SK-MEL-5 (cell line): ENCODE measurements at places on chromosomes 6 and 20.

DNA sequence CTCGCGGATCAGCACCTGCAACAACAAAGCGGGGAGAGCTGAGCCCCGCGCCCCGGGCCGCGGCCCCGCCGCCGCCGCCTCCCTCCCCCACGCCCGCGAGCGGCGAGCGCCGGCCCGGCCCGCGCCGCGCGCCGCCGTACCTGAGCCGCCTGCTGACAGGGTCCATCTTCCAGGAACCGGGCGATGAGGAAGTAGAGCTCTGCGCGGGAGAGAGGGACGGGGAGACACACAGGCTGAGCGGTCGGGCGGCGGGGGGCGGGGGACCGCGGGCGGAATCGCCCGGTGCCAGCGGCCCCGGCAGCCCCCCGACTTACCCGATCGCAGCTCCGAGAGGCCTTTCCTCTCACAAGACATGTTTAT is 359 bp downstream of the PHIP start:
- DNase-seq, result no peak

DNA sequence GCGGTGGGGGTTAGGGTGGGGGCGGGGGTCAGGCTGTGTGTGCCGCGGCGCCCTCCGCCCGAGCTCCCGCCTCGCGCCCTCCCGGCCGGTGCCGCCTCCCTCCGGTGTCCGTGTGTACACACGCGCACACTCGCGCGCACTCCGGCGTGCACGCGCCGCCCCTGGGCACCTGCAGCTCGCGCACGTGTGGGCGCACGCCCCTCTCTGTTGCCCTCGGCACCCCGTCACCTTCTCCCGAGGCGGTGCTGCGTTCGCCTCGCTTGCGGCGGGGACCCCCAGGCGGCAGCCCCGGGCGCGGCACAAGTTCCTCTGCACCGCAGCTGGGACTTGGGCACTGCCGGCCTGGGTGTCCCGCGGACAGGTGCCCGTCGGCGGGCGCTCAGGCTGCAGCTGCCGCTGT is 525 bp downstream of the MACROD2 start:
- DNase-seq, result peak; percentile 18

DNA sequence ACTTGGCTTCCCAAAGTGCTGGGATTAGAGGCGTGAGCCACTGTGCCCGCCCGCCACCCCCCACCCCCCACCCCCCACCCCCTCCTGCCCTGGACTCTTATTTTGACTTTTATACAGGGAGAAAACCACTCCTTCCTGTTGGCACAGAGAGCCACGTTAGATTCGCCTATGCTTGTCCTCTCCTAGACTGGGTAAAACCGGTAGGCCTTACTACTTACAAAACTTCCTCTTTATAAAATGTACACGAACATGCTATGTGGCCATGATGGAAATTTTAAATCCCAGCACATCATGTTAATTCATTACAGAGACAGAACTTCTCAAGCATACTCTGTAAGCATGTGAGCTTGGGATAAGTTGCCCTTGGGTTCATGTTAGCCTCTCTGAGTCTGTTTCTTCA is 124.2 kb downstream of the SLC24A3 start:
- no peak for DNase-seq

DNA sequence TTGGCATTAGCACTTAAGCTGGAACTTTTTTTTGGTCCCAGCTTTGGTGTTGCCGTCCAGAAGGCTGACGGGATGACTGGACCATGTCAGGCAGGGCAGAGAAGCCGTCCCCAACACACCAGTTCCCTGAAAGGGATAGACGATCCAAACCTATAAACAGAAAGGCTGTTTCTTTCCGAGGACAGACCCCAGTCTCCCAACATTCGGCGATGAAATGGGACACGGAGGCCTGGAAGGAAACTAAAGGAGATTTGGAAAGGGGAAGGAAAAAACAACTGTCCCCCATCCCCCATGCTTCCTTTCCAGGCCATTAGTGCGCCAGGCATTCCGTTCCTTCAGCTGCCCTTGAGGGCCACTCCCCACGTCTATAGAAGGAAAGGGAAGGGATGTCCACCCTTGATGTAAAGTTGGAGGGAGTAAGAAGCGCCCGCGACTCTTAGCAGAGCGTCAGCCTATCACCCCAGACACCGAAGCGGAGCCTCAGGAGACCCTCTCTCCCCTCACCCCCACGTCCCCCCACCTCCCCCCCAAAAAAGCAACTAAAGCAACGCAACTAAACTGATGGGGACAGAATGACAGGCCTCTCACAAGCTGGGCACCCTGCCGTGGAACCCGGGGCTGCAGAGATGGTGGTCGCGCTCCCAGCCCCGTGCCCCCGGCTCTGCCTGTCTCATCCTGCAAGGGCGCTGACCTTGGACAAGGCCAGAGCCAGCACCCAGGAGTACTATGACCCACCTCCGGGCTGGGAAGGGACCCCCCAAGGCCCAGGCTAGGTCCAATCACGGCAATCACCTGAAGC is 638 bp downstream of the BLCAP start:
- peak; percentile 34 for DNase-seq

DNA sequence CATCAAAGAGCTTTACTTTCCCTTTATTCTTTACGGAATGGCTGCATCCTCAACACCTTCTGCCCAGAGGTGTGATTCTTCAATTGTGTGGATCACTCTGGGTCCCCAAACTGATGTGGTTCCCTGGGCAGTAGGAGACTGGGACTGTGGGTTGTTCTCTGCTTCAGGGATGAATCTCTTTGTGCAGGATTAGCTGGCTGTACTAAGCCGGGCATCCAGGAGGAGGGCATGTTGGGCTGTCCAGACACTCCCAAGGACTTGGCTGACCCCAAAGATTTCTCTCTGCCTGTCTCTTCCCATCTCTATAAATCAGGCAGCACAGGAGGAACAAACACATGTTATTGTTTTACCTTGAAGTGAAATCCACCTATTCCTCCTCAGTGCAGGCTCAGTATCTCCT is 15.3 kb downstream of the FARS2 start:
- no peak for DNase-seq

DNA sequence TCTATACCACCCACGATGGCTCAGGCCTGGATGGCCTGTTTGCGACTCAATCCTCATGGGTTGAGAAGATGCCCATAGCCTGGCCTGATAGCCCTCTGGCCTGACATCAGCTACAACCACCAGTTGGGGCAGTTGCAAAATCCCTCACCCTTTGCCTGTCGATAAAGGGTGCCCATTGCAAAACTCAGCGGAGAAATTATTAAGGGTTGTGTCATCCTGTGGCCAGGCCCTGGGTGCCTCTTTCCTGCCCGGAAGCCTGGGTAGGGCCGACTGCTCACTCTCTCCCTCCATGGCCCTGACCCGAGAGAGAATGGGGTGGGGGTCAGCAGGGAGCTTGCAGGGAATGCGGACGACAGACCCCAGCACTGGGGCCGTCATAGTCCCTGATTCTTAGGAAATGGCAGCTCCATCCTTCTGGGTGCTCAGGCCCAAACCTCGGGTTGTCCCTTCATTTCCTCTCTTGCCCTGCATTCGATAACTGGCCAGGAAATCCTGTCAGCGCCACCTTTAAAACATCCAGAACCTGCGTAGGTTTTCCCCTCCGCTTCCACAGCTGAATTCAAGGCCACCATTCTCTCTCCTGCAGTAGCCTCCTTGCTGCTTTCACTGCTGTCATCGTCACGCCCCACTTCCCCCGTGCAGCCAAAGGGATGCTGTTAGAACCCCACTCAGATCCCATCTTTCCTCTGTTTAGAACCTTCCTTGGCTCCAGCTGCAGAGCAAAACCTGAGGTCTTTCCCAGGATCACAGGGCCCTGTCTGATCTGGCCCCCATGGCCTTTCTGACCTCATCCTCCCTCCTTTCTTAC is 31.1 kb downstream of the CEBPB start:
- no peak for DNase-seq

GRCh38 chr6:21354805-21355238 is 238.7 kb upstream of the SOX4 start:
- DNase-seq, result peak; percentile 59

- no peak for DNase-seq
Measured at GRCh38 chr20:48024539-48024938, 239.3 kb upstream of the SULF2 start.

DNA sequence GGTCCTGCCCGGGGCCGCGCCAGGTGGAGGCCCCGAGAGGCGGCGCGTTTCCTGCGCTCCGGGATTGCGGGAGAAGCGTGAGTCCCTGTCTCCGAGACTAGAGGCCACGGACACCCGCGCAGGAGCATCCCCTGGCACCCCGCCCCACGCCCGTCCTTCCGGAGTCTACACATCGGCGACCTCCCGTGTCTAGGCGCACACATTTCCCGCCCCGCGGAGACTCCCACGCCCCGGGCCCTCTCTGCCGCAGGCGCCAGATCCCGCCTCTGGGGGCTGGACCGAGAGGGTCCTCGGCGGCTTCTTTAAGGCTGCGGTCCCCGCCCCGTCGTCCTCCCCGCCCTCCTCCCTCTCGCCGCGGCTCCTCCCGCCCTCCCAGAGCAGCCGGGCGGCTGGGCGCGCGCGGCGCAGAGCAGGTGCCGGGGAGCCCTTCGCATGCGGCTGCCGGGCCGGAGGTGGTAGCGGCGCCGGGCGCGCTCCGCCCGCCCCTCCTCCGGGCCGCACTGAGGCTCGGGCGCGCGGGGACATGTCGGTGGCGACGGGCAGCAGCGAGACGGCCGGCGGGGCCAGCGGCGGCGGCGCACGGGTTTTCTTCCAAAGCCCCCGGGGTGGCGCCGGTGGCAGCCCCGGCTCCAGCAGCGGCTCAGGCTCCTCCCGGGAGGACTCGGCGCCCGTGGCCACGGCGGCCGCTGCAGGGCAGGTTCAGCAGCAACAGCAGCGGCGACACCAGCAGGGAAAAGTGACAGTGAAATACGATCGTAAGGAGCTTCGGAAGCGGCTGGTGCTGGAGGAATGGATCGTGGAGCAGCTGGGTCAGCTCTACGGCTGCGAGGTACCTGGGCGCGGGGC is at the start of gene PPP1R14C:
Gene PPP1R14C, plus strand, starts transcription at position 375 of the 846 bp plus-strand sequence. Its CDS starts 149 bp downstream, at position 524.
- no peak for DNase-seq

DNA sequence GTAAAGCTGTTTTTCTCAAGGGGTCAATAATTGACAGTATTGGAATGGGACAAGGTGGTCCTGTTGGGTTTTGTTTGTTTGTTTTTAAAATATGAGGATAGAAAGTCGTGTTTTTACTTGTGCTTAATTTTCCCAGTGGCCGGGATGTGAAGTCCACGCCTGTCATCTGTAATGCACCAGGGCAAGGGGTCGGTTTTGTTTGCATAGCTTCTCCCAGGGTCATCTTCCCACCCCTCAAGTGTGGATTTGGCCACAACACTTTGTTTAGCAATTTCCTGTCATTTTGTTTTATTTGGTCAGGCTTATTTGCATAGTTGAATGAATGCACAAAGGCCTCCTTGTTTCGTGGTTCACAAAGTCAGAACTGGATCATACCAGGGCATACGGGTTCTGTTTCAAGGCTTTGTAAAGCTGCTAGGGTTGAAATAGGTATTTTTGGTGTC is 29.8 kb downstream of the SYNJ2 start:
- peak; percentile 48 for DNase-seq

DNA sequence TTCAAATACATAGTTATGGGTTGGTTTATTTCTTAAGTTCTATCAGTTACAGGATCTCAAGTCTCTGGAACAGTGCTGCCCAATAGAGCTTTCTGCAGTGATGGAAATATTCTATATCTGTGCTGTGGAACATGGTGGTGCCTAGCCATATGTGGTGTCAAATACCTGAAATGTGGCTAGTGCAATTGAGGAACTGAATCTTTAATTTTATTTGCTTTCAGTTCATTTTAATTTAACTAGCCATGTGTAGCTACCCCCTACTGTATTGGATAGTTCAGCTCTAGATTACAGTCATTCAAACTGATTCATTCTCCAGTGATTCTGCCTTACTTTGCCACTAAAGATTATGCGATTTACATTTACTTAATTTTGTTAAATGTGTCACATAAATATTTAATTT is 503.2 kb downstream of the CDKAL1 start:
- DNase-seq, result no peak

DNA sequence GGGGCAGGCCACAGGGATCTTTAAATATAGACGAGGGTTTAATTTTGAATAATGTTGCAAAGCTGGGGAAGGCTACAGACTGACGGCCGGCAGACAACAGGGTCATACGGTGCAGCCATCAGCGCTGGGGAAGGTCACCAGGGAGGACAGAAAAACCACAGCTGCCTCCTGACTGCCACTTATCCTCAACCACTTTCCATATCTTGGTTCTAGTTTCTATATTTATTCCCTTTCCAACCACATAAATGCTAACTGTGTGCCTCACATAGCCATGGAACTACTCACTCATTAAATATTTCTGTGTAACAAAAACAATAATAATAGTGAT is 85.7 kb upstream of the AGPAT4 start:
- no peak for DNase-seq

- no peak for DNase-seq
Measured at GRCh38 chr6:134854366-134854765, 95.5 kb downstream of the ALDH8A1 start.

DNA sequence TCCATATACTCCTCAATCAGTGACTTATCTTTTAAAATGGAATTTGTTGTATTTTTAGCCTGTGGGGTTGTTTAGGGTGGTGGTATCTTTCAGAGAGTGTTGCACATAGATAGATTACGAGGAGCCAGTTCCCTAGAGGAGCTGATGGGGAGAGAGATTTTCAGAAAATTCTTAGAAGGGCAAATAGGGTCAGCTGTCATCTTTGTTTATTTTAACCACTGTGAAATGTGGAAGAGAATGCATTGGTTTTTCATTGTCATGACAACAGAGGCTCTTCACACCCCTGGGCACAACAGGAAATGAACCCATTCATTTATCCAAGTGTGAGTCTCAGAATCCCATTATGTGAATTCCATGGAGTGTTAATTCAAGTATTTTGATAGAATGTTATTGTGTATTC is 188.4 kb downstream of the JARID2 start:
- DNase-seq, result peak; percentile 50

DNA sequence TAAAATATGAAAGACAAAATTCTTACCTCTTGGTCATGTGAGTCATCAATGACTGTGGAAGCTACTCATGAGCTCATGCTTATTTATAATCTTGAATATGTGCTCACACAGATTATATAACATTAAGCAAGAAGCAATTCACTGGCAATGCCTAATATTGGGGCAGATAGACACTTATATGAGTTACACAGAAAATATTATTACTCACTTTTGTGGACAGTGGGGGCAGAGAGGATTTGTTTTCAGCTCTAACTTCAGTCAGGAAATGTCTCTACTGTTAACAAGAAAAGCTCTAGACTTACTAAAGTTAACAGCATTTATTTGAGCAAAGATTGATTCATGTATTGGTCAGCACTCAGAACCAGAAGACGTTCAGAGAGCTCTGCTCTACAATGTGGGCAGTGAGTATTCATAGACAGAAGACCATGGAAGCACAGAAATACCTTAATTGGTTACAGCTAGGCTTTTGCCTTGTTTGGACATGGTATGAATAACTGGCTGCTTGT is 85.8 kb upstream of the AHI1 start:
- no peak for DNase-seq
